ENCODE measurements at places on chromosomes 5 and 9.

- no peak for DNase-seq
Observed at GRCh38 chr9:120235081-120235480, 344.9 kb downstream of the CDK5RAP2 start.

GRCh38 chr9:129509533-129509928 lies 111.4 kb downstream of the C9orf50 start:
- DNase-seq, result no peak

- no peak for DNase-seq
Observed at GRCh38 chr5:54548565-54548964, 31.0 kb downstream of the SNX18 start.

GRCh38 chr9:132011896-132012295 lies 67.8 kb downstream of the MED27 start:
- no peak for DNase-seq

- no peak for DNase-seq
Observed at GRCh38 chr5:138828556-138828955, 46.6 kb downstream of the LRRTM2 start.

GRCh38 chr5:135222771-135223170 lies 176.3 kb downstream of the MACROH2A1 start:
- DNase-seq, result no peak

GRCh38 chr9:107588393-107588792 lies 98.8 kb upstream of the KLF4 start:
- DNase-seq, result no peak

GRCh38 chr9:34158362-34158869 lies 20.4 kb upstream of the UBAP1 start:
- no peak for DNase-seq

GRCh38 chr9:109256336-109256735 lies 64.5 kb downstream of the EPB41L4B start:
- DNase-seq, result no peak

DNA sequence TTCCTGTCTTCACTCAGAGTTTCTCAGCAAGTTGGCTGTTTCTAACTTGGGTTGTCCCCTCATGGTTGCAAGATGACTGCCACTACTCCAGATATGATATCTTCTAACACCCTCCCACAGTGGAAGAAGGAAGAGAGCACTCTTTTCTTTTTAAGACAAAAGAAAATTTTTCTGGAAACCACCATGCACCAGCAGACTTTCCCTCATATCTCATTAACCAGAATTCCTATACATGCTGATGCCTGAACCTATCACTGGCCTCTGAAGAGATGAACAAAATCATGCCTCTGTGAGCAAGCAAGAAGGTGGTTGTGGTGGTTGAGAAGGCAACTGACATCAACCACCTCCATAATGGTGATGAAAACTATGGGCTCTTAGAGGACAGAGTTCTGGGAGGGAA lies 56.8 kb downstream of the FEM1C start:
- DNase-seq, result no peak

- no peak for DNase-seq
Observed at GRCh38 chr5:151233616-151234085, 9.8 kb upstream of the CCDC69 start.

DNA sequence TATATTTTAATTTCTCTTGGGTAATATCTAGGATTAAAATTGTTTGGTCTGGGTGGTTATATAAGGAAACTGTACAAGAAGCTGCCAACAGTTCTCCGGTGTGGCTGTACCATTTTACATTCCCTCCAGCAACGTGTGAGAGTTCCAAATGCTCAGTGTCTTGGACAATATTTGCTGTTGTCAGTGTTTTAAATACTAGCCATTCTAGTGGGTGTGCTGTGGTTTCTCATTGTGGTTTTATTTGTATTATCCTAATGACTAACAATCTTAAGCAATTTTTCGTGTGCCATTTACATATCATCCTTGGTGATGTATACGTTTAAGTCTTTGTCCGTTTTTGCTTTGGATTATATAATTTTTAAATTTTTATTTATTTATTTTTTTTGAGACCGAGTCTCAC lies 34.0 kb downstream of the TNFSF15 start:
- DNase-seq, result no peak
